NCI-H1694 treated with DMSO at 0.1 percent for 48 hours (cell line): ENCODE measurements at places on chromosomes 3 and 15.
A peak's percentile ranks its signal among the peaks of the same experiment; 100 is the strongest.

GRCh38 chr3:168616915-168617314 is 521.2 kb upstream of the GOLIM4 start:
- DNase-seq: no peak

GRCh38 chr3:185729337-185730055 is 95.3 kb downstream of the IGF2BP2 start:
- DNase-seq: no peak

GRCh38 chr3:136332776-136333175 is 82.6 kb downstream of the PCCB start:
- DNase-seq: no peak

GRCh38 chr3:100386437-100387074 is 14.3 kb downstream of the TOMM70 start:
- DNase-seq: no peak

- no peak for DNase-seq
Measured at GRCh38 chr15:44315773-44316465, 27.4 kb downstream of the GOLM2 start.

DNA sequence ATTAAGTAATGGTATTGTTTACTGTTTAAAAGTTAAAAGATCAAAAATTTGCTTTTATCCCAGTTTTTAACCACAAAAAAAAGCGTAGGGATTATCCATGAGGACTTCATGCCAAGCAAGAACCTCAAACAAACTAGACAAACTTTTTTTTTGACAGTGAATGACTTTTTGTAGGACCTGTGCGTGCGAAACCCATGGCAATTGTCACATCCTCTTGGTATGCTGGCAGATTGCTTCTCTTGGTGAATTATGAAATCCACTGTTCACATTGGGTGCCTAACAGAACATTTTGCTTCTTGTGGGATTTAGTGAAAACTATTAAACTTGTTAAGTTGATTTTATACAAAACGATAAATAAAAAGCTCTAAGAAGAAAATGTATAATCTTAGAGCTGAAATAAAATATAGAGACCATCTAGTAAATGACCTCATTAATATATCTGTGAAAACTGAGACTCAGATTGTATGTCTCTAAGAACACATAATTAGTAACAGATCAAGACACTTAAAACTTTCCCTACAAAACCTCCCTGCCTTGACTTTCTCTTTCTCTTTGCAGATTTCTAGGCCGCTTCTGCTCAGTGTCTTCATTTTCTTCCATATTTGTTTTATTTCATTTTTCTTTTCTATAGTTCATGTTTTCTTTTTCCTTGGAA is 87.3 kb upstream of the CGNL1 start:
- DNase-seq: no peak

- DNase-seq: no peak
Measured at GRCh38 chr3:146914409-146914808, 309.3 kb upstream of the PLSCR5 start.

- DNase-seq: peak; percentile 84
Measured at GRCh38 chr3:142723665-142723967, 218 bp upstream of the TRPC1 start.

DNA sequence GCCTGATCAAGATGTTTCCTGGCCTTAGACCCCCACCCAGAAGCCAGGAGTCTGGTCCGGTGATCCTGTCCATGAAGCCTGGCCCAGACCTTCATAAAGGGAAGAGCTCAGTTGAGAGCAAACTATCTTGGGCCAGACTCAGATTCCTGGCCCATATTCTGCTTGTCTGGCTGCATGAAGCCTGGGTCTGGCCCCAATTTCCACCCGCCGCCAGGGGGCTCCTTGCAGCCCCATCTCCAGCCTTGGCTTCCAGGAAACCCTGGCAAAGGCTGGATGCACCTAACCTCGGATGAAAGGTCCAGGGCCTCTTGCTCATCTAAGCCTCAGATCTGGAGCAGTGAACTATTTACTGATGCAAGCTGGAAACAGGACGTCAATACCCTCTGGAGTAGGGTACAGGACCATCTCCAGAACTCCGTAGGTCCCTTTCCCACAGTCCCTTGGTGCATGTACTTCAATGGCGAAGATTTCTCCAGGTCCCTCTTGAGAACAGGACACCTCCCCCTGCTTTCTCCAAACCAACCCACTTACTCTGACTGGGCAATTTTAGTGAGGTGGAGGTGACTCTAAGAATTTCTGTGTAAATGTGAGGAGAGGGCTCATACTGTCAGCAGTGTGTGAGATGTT is 5.6 kb downstream of the FOXL2 start:
- peak; percentile 19 for DNase-seq

GRCh38 chr15:57281321-57281720 is 95.0 kb upstream of the CGNL1 start:
- DNase-seq: no peak

DNA sequence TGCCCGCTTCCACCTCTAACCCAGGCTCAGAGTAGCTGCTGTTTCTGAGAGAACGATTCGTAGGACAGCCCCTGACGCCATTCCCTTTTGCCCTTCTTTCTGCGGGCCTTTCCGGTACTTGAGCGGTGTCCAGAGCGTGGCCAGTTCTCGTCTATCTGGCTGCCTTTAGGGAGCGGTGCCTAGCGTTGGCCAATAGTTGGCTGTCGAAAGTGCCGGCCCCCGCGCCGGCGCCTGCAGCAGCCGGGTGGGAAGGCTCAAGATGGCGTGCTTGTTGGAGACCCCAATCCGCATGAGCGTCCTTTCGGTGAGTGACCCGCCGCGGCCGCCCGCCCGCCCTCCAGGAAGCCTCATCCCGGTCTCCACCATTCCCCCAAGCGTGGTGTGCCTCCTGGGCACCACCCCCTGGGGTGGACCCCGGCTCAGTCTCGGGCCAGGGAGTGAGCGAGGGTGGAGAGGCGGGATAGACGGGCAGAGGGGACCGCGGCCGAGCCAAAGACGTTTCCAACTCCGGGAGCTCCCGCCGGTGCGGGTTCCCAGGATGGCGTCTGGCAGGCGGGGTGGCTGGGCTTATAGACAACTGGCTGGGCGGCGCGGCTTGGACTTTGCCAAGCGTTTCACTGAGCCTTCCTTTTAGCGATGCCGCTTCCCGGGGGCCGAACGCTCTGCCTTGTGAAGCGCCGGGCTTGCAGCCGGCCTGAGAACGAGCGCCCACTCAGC is at the start of gene ARMC8:
ARMC8 (plus strand) TSS at position 6 of the 717 bp plus-strand sequence; CDS start at position 260, 254 bp downstream.
- DNase-seq: peak; percentile 87

GRCh38 chr15:82742134-82742533 is 32.5 kb upstream of the AP3B2 start:
- DNase-seq: no peak

DNA sequence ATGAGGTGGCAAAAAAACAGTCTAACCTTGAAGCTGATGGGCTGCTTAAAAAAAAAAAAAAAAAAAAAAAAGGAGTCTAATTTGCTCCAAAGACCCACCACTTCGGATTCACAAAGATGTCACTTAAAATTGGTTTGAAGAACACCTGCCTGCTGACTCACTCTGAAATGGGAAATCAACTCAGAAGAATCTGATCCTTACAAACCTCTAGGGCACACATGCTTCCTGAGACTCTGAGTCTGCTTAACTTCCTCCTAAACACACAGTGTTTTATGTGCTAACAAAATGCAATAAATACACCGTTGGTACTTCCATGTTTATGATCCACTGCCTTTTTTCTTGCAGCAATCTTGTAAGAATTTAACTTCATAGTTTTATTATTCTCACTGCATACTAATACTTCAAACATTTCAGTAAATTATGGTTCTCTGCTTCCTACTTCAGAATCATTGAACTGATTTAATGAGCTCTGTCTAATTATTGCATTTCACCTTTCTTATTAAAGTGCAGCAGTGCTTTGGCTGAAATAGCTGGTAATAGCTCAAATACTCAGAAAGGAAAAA is 73.0 kb upstream of the FRMD4B start:
- no peak for DNase-seq

DNA sequence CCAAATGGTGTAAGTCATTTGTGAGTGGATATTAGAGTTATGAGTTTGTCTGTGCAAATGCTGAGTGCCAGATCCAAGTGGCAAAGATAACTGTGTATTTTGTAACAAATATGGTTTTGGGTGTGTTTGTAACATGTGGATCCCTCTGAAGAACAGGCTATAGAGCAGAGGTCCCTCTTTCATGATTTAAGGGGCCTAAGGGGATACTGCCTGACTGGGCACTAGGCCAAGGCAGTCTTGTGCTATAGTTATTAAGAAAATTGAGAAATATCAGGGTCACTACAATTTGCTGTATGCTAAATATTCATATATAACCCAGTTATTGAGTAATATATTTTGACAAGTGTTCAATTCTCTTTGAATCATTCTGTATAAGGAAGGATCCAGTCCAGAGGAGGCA is 555.6 kb upstream of the RGMA start:
- no peak for DNase-seq

DNA sequence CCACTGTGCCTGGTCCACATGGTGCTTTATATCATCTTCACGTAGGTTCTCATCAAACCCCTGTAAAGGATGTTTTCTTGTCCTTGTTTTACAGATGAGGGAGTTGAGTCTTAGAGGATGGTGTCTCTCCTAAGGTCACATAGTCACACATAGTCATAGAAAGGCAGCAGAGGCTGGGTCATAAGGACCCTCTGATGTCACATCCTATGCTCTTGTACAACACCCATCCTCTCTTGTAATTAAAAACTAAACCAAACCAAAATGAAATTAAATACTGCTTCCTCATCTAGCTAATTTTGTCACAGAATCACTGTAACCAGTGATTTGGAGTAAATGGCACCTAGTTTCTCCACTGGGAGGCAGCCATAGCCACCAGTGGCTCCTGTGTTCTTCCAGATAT is 21.8 kb upstream of the ATP1B3 start:
- no peak for DNase-seq

DNA sequence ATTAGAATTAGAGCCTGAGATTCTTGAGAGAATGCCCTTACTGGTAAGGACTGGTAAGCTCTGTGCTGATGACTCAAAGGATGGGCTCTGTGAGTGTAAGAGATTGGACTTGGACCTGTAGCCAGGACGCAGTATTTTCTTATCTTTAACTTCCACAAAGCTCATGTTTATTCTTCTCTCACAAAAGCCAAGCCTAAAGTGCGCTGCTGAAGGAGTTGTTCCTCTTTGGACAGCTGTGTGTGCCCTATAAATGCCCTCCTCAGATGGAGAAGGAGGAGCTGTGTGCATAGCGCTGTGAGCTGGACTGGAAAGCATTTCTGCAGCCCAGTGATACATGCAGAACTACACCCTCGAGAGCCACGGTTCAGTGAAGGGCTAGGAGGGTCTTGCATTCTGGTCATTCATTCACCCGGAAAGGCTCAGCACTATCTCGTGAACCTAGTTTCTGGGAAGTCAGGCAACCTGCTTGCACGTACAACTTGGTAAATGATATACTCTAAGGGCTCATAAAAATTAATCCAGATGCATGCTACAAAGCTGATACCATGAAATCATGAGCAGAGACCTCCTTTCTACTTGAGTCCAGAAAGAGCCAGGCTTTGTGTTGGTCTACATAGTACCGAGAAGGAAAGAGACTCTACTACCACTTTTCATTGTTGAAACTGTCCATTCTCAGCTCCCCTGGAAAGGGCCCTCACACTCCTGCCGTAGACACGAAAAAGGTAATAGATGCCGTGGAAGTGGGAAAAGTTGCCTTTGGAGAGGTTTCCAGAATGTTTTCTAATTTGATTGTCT is 103.0 kb upstream of the TBL1XR1 start:
- DNase-seq: no peak

GRCh38 chr15:51281368-51281967 is 56.9 kb downstream of the CYP19A1 start:
- peak; percentile 8 for DNase-seq

DNA sequence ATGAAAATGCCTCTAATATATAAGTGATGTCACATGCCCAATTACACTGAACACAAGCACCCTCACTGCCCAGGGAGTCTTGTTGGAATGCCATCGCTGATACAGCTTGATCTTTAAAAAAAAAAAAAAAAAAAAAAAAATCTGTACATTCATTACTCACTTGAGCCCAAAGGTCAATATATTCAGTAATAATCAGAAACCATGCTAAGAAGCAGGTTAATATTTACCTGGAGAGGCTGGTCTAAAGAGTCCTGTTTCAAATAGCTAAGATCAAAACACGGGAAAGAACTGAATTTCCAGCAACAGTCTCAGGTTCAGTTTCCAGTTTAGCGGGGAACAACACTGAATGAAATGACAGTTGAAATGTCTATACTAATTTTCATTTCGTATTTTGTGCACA is 109.9 kb downstream of the UACA start:
- DNase-seq: no peak

GRCh38 chr3:110301781-110302180 is 769.8 kb upstream of the NECTIN3 start:
- no peak for DNase-seq

DNA sequence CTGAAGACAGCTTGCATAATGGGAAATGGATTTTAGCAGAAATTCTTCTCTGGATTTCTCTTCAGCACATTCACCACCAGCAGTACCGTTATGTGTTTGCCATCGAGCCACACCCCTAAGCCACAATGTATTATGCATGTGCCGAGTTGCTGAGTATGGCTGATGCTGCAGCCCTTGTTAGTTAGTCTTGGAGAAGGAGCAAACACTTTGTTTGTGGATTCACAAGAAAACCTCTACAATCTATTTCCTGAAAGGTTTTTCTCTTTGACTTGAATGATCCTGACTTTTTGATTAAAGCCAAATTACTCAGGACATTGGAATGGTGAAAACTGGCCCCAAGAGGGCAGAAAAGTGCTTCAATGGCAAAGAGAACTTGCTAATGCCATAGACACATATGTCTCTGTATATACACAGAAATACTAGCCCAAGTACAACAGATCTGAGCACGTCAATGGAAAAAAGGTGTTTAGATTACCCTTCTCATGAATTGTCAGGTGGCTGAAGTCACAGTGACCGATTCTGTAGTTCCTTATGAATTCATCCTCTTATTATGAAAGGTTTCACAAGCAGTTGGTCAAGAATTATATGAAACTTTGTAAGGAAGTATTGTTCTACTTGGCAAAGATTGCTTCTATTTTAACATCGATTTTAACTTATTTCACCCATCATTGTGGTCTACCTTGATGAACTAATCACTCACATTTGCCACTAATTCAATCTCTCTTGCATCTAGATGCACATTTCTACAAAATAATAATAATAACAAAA is 103.0 kb downstream of the P3H2 start:
- DNase-seq: no peak
